Renal cortical epithelial cell (primary cell): ENCODE measurements at places on chromosomes 5 and 9.

DNA sequence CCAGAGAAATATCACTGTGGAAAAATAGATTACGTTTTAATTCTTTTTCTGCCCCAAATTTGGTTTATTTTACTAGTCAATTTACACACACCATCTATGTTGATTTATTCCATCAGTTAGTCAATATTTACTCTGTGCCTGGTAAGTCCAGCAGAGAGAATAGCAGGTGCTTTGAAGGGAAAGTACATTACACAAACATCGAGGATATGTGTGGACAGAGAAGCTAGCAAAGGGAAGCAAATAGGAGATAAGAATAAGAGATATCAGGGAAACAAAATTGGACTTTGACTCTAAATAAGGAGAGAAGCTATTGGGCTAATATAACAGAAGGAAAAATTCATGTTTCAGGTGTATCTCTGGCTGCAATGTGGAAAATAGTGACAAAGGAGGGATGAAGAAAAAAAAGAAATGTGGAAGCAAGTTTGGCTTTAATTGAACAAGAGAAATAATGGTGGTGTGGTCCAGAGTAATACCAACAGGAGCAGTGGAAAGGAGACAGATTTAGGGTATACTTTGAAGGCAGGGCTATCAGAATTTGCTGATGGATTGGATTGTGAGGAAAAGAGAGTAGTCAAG, 587.7 kb upstream of the CDH6 start:
- no peak for DNase-seq

GRCh38 chr5:134227259-134227658, 1.4 kb upstream of the PPP2CA start:
- DNase-seq = peak; percentile 22

- DNase-seq = no peak
Observed at GRCh38 chr5:155729684-155730059, 597.3 kb upstream of the SGCD start.

GRCh38 chr5:112338681-112339337, 80.3 kb downstream of the EPB41L4A start:
- DNase-seq = peak; percentile 99

- DNase-seq = no peak
Observed at GRCh38 chr9:19286634-19287188, 56.2 kb downstream of the DENND4C start.

- no peak for DNase-seq
Observed at GRCh38 chr9:37302277-37302676, 120.2 kb upstream of the GRHPR start.

DNA sequence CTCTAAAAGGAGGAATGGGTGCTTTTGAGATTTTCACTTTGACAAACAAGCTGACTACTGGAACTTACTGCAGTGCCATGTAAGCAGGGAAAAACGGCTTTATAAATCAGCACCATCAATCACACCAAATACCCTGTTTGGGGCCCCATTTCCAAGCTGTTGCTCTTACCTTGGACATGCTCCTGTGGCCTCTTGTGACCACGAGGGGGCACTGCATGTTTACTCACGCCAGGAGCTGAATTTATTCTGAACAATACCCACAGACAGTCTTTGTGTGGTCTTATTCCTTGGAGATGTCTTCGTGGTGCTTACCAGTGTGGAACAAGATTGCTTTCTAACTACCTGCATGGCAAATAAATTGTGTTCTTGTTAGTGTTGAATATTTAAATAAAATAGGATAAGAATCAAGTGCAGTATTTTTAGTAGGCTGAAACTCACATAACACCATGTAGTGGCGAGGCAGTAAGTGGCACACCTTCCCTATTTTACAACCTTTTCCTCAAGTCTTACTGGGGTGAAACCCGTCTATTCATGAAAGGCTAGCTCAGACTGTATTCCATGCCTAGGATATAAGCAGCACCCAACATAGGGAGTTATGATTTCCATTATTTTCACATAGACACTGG, 155.5 kb upstream of the NMUR2 start:
- peak; percentile 65 for DNase-seq

GRCh38 chr5:1438871-1439270, 6.4 kb downstream of the SLC6A3 start:
- no peak for DNase-seq

GRCh38 chr5:163912046-163912445, 406.6 kb downstream of the MAT2B start:
- DNase-seq = no peak

GRCh38 chr5:107254214-107254901, 416.4 kb downstream of the EFNA5 start:
- DNase-seq = no peak

DNA sequence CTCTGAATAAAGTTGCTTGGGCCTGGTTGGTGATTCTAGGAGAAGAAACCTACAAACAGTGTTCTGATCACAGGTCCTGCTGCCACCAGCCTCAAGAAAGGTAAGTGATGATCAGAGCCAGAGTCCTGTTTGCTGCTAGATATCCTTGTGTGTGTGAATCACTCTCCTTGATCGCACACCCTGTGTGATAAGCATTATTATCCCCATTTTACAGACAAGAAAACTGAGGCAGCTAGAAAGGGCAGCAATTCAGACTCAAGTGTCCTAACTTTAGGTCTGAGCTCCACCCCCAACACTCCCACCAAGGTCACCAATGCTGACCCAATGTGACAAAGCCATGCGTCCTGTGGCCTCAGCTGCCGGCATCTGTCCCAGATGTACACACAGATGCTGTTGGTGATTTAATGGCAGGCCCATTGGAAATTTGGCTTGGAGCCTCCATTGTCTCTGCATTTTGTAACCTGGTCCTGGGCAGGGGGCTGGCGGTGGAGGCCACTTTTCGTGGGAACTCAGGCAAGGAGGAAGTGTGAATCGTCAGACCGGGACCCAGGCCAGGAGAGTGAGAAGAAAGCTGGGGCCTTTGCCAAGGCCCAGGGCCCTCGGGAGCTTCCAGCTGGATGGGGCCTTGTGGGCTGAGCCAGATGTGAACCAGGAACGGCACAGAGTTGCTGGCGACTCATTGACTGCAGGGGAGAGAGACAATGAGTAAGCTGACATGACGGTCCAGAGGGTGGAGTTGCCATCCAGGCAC, 29.8 kb upstream of the GGTA1 start:
- peak; percentile 77 for DNase-seq

DNA sequence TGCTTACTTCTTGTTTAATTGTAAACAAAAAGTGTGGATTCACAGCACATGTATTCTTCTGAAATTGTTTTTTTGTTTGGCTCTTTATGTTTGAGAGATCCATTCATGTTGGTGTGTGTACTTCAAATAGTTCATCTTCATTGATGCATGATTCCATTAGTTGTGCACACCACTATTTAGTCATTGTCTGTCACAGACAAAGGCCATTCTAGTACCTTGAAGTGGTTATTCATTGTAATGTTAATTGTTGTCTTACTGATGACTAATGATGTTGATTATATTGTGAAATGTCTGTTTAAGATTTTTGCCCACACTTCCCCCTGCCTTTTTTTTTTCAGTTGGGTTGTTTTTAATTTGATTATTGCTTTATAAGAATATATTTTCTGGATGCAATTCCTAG, 391.3 kb downstream of the DIRAS2 start:
- peak; percentile 91 for DNase-seq

GRCh38 chr9:112809351-112809848, 58.8 kb downstream of the SNX30 start:
- DNase-seq = peak; percentile 50

DNA sequence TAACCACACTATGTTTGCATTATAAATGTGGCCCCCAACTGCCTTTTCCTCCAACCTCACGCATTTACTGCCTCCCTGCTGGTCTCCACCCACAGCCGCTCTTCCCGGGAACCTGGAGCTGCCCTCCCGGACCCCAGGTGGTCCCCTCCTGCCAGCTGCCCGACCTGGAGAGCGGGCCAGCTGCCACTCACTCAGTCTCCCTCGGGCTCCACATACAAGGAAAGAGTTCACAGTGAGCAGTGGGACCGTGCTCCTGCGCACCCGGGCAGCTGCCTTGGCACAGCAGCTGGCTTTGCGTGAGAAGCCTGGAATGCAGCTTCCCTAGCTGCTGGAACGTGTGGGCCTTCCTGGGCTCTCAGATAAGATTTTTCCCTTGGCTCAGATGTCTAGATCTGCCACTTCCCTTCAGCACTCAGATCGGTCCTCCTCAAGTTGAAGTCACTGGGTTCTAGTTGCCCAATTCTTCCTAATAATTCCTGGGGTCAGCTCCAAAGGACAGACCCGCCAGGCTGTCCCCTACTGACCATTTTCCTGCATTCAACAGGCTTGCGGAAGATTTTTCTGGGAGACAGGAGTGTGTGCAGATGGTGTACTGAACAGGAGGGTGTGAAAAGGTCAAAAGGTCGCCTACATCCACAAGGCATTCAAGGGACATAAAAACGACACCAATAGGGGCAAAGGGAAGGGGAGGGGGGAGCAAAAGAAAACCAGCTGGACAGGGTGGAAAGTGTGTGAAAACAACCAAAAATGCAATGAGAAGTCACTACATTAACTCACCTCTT, 69.1 kb downstream of the MYO10 start:
- DNase-seq = no peak

DNA sequence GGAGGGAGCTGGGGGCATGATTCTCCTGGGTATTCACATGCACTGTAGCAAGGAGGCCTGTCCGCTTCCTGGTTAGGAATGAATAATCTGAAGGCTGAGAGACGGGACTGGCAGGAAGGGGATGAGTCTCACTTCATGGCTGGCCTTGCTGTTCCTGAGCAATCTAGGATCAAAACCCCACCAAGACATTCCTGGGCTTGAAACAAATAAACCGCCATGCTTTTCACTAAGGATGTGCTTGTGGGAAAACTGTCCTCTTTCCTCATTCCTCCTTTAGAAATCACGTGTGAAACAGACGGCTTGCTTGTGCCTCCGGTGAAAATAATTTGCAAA, 132.8 kb downstream of the MACROH2A1 start:
- DNase-seq = no peak

GRCh38 chr9:116644091-116644688, 42.9 kb upstream of the TRIM32 start:
- no peak for DNase-seq

DNA sequence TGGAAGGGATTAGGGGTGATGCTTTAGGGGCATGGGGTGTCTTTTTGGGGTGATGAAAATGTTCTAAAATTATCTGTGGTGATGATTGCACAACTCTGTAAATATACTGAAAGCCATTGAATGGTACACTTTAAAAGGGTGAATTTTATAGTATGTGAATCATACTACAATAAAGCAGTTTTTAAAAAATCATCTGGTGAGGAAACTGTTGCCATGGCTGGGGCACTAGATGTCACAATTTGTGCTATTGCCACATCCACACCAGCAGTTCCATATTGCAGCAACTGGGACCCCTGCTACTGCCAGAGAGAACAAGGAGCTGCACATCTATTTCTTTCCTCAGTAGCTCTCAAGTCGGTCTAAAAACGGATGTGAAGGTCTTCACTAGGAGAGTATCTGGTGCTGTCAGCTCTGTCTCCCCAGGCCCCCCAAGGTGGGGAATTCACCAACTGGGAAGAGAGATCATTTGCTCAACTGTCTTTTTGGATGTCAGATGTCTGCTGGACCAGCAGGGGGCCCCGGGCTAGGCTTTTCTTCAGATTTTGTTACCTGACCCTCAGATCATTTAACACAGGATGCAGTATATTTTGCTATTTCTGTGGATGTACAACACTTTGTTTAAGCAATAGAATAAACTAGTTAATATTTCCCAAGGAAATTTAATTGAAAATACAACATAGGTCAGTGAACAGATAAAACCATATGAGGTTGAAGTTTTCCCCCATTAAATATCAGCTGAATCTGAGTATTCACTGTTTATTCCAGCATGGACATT, 13.2 kb downstream of the CMYA5 start:
- DNase-seq = no peak

DNA sequence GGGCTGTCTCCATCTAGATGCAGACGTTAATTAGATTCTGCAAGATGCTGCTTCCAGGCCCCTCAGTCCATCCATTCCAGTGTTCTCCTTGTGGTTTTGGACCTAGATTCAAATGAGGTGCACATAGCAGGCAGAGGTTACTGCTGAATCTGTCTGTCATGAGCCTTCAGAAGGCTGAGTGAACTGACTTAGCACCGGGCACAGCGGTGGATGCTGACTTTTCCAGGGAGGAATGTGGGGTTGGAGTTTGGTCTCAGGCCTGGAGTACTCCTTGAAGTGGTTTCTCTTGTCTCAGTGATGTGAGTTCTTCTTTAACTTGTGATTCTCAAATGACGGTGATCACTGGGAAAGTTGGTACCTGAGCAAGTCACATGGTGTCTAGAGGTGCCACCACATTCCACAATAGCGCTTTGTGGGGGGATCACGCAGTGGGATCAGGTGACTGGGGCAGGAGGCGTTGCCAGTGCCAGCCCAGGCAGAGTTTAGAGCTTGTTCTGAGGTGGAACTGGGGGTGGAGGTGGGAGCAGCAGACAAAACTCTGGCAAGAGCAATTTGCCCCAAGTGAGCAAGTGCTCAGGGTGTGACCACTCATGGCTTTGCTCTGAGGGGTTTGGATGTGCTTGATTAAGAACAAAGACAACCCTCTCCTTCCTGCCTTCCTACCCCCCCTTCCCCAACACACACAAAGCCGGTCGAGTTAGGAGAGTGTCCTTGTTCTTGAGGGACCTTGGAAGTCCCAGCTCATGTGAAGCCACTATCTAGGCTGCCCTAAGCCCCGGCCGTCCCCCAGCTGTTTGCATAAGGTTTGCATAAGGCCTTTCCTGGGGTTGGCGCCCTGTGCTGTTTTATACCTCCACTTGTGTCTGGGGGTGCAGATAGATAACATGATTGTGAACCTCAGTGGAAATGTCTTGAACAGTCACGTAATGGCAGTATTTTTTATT, 25.1 kb downstream of the JADE2 start:
- DNase-seq = no peak

- DNase-seq = no peak
Observed at GRCh38 chr5:88172847-88173758, 95.5 kb downstream of the TMEM161B start.

DNA sequence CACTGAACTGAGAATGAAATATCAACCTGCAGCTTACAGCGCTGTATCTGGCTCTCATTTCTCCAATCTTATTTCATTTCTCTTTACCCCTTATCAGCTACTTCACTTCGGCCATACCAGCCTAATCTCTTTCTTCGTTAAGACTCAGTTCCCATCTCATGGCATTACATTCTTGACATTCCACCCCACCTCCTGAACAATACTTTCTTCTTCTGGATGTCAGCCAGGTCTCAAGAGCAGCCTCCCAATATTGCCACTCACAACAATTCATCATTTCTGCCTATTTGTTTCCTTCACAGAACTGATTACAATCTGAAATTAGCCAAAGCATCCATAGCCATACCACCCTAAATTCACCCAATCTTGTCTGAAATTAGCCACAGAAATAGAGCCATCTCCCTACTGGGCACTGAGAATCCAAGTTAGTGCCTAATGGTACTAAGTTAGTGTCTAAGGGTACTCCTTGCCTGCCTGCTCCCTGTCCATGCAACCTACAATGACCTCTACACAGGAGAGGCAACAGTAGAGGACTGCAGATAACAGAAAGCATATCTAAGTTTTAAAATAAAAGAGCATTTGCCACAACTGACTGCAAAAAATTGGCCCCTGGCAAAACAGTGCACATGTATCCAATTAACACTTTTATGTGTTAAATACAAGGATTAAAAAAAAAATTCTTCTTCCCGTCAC, 35.2 kb downstream of the SETX start:
- DNase-seq = peak; percentile 49
